Activated T-helper 1 cell treated with Interleukin-2 at 50 U/mL for 16 hours (primary cell): ENCODE measurements at places on chromosomes 3 and 15.

- DNase-seq, result no peak
These were observed 36.3 kb downstream of the TSC22D2 start for GRCh38 chr3:150444371-150444770.

- DNase-seq, result no peak
These were observed 3.8 kb upstream of the FOXB1 start for GRCh38 chr15:60000113-60000823.

DNA sequence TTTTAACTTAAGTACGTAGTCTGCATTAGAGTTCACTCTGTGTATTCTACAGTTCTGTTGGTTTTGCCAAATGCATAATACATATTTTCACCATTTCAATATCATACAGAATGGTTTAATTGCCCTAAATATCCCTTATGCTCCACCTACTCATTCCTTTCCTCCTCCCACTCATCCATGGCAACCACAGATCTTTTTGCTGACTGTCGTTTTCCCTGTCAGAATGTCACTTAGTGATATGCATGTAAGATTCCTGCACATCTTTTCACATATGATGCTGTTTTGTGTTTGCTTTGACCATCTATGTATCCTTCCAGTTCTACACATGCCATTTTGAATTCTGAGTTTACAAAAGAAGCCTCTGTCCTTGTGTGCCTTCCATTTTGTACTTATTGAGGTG is 36.7 kb downstream of the EPHA3 start:
- DNase-seq, result no peak

- no peak for DNase-seq
These were observed 62.1 kb downstream of the NUP210 start for GRCh38 chr3:13358051-13358450.

- peak; percentile 32 for DNase-seq
These were observed 14.1 kb downstream of the RNF123 start for GRCh38 chr3:49703443-49703927.

DNA sequence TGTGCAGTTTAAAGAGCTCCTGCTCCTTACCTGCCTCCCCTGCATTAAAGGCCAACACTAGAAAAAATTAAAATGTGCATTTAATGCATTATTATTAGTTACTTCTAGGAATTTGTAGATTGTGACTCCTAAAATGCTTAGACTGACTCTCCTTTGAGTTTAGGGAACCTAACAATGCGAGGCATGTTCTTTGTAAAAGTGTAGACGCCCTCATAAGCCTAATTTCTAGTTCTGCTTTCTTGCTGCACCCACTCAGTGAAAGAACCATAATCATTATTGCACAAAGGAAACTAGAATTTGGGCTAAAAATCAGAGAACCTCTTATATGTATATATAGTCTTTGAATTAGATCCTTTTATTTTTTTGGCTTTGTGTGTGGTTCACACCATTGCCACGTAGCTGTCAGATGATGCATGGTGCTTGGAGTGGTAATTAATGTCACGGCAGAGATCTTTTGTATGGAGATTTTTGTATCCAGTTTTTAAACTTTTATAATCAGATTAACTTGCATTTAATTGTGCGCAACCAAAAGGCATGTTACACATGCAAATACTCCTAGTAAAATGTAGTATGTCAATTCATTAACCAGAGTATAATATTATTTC is 710 bp downstream of the ABHD10 start:
- DNase-seq, result no peak

GRCh38 chr15:60444289-60444912 is 34.5 kb downstream of the ICE2 start:
- no peak for DNase-seq

DNA sequence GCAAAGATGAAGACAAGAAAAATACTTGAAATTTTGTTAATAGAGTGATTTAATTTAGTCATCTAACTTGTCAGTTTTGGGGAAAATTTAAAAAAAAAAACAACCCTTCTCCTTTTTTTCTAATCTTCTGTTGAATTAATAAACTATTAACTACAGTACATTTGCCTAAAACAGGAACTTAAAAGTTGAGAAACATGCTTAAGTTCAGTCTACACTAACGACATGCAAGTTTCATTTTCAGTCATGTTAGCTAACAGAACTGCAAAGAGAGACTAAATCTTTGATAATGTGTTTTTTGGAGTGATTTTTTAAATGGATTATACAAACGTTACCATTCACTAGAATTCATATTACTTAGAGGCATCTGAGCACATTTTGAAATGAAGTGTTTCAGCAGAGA is 71.9 kb upstream of the MBNL1 start:
- no peak for DNase-seq

DNA sequence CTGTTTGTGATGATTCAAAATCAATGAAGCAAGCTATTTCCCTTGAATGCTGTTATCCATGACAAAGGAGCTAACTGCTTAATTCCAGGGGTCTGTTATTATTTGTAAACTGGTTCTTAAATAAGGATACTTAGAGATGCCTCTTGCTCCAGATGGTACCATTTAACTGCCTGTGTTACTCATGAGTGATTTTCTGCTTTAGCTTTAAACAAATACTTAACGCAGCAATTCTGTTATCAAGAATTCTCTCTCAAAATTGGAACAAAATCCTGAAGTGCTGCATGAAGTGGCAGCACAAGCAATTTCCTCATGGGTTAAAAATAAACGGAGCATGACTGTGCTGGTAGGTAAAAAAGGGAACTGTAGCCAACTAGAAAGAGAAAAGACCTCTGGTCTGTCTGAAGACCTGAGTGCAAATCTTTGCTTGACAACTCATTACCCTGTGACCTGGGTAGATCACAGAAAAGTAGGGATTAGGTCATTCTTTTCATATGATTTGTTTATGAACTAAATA is 62.5 kb upstream of the GBE1 start:
- no peak for DNase-seq

GRCh38 chr3:58484045-58484721 is 7.7 kb upstream of the KCTD6 start:
- no peak for DNase-seq

GRCh38 chr3:40855871-40856270 is 331.1 kb downstream of the ZNF621 start:
- no peak for DNase-seq

DNA sequence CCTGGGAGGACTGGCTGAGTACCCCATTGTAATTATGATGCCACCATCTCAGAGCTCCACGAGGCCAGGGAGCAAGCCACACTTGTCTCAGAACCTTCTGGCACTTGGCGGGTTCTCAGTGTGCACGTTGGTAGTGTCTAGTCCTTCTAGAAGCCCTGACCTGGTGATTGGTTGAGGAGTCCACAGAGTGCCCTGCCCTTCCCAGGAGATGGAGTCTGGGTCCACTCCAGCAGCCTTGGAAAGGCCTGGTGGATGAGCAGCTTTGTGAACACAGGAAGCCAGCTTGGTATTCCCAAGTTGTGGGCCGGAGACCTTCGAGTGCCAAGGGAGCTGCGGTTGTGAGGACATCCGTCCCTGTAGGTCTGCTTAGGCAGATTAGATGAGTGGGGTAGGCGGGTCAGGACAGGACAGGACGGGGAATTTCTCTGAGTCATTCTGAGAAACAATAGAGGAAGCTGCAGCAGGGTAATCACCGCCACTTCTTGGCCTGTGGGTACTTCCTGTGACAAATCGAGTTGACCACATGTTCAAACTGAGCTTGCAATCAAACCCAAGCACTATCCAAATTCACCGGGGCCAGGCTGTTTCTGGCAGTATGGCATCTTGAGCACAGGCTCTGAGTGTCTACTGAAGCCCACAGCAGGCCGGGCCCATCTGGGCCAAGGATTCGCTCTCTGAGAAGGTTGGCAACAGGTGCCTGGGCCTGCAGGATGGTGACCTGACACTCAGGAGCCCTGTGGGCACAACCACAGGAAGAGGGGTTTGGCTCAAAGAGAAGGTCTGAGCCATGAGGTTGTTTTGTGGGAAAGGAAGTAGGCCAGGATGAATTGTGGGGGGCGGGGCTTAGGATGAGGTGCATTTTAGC is 71.5 kb upstream of the PLXNA1 start:
- DNase-seq, result peak; percentile 41

DNA sequence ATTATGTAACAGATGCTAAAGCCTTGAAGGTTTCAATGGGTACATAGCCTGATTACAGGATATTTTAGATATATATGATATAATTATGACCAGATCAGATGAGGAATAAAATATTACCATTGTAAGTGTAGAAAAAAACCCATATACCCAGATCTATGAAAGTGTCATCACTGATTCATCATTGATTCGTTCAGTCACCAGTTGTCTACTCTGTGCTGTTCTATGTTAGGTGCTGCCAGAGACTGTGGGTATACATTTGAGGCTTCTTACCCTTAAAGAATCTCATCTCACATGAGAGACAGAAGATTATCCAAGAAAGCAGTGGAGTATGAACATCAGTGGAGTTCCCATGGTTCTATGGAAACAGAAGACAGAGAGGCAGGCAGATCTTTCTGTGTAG is 92.2 kb downstream of the MBNL1 start:
- DNase-seq, result no peak
